Stimulated activated CD8-positive, alpha-beta memory T cell treated with anti-CD3 and anti-CD28 coated beads, Interleukin-4, amount 100 ng/mL, for 1 hour (primary cell): ENCODE measurements at places on chromosomes 4 and X.

DNA sequence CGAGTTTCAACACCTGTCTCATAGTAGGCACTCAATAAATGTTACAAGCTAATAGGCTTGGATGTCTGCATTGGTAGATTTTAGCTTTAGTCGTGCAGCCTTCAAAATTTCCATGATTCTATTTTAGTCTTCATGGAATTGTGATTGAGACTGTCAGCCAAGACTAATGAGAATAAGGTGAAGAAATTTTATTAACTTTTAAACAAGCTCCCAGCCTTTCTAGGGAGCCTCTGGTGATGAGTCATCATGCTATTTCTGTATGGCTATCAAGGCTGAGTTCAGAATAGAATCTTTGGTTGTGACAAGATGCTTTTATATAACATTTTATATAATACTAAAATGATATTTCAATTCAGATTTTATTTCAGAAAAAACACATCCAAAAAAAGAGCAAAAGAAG is 685.8 kb downstream of the GABRG1 start:
- DNase-seq = no peak

- DNase-seq = no peak
Measured at GRCh38 chr4:5812506-5813229, 80.2 kb downstream of the CRMP1 start.

- DNase-seq = no peak
Measured at GRCh38 chrX:132216806-132217202, 2.4 kb downstream of the RAP2C start.

DNA sequence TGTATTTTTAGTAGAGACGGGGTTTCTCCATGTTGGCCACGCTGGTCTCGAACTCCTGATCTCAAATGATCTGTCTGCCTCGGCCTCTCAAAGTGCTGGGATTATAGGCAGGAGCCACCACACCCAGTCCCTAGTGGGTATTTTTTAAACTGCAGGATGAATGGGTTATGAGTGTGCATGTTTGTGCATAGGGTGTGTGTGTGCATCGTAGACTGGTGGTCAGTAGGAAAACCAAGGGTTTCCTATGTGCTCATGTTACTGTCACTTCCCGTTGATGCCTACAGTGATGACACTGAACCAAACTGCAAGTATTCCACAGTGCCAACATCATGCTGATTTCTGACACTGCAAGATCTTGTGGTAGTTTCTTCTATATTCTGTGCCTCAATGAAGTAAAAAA is 41.1 kb downstream of the DDIT4L start:
- DNase-seq = no peak

DNA sequence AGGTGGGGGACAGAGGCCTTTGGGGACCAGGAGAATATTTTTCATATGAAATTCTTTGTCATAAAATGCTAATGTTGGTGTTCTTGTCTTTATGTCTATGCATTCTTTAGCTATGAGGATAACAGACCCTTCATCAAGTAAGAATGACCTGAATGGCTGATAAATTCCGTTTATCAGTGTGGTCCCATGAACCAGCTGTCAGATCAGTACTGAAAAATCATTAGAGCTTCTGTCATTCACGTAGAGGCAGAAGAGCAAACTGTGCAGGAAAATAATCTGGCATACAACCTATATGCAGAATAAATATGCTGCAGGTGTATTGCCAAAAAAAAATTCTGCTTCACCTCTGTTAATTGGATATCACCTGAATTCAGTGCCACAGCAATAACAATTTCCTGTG is 828.6 kb downstream of the ADGRL3 start:
- DNase-seq = no peak

- no peak for DNase-seq
Measured at GRCh38 chrX:20362268-20363267, 95.9 kb upstream of the RPS6KA3 start.

- DNase-seq = no peak
Measured at GRCh38 chrX:147920161-147920666, 8.5 kb downstream of the FMR1 start.

GRCh38 chrX:41703574-41704029 is 14.8 kb downstream of the GPR34 start:
- DNase-seq = no peak

DNA sequence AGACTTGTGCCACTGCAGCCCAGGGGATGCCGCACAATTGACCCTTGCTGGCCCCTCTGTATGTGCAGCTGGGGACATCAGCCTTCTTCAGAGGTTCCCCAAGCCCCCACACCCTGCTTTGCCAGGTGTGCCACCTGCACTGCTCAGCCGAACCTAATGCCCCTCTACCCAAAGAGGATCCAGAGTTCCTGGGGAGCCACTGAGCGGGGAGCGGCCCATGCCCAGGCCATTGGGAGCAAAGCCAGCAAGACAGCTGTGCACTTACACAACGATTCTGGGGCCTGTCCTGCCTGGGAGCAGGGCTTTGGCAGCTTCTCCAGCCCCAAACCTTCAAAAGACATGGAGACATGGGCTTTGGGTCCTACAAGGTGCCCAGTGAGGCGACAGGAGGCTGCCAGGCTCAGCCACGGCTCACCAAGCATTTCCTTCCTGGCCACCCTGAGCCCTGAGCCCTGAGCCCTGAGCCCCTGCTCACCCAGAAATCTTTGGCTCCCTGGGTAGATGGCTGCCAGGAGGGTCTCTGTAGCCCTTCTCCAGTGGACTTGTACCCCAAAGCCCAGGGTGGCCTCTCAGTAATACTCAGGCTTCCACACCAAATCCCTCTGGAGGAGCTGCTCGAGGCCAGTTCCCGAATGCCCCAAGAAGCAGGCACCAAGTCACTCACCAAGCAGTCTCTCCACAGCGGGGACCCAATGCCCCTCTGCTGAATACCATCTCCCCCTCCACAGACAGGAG is 13.0 kb downstream of the PNMA6E start:
- DNase-seq = no peak

GRCh38 chr4:21476757-21477156 is 471.8 kb downstream of the KCNIP4 start:
- no peak for DNase-seq

- DNase-seq = no peak
Measured at GRCh38 chr4:123506011-123506695, 109.6 kb downstream of the SPRY1 start.
